ENCODE measurements at places on chromosomes 12 and 14.

- no peak for DNase-seq
Measured at GRCh38 chr14:101247842-101248725, 313.2 kb upstream of the DIO3 start.

GRCh38 chr14:20179218-20179617 is 11.5 kb upstream of the OR11G2 start:
- DNase-seq = no peak

- no peak for DNase-seq
Measured at GRCh38 chr14:64061706-64062105, 208.9 kb downstream of the SYNE2 start.

DNA sequence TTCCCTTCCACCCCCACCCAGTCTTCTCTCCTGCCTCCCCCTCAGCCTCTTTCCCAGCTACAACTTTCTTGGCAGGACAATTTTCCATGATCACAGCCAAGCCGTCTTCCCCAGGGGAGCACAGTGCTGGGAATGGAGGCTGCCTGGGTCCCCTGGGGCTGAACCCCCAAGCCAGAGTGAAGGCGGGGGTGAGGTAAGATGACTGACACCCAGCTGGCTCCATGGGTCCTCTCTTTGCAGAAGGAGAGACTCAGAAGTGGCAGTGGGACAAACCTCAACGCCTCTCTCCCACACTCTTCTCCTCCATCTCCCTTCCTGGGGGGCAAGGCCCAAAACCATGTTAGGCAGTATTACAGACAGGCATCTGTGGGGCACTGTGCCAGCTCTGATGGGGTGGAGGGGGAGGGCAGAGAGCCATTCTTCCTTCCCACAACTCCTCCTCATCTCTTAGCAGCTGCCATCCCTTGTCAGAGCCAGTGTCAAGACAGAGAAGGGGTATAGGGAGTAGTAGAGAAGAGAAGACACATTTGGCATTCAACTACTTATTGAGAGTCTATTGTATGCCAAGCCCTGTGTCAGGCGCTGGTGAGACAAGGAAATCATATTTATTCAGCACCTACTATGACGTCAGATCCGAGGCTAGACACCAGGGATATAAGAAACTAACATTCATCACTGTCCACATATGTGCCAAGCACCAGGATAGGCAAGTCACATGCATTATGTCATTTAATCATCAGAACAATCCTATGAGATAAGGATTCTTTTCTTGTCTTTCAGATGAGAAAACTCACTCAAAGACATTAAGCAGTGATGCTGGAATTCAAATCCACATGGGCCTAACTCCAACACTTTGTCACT is 3.6 kb downstream of the ITGA7 start:
- DNase-seq = no peak

DNA sequence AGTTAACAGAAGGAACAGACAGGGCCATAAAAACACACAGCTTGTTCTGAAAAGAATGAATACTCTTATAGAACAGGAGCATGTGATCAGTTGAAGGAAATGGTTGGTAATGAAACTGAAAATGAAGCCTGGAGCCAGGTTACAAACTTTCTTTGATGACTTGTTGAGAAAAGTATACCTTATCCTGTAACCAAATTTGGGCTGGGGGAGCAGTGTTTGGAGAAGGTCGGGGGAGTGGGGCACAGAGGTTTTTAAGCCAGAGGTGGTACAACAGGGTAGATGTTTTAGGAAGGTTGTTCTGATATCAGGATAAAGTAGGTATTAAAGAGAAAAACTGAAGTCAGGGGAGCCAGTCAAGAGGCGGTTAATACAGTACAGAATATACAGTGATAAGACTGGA is 8.2 kb downstream of the GOLT1B start:
- no peak for DNase-seq

DNA sequence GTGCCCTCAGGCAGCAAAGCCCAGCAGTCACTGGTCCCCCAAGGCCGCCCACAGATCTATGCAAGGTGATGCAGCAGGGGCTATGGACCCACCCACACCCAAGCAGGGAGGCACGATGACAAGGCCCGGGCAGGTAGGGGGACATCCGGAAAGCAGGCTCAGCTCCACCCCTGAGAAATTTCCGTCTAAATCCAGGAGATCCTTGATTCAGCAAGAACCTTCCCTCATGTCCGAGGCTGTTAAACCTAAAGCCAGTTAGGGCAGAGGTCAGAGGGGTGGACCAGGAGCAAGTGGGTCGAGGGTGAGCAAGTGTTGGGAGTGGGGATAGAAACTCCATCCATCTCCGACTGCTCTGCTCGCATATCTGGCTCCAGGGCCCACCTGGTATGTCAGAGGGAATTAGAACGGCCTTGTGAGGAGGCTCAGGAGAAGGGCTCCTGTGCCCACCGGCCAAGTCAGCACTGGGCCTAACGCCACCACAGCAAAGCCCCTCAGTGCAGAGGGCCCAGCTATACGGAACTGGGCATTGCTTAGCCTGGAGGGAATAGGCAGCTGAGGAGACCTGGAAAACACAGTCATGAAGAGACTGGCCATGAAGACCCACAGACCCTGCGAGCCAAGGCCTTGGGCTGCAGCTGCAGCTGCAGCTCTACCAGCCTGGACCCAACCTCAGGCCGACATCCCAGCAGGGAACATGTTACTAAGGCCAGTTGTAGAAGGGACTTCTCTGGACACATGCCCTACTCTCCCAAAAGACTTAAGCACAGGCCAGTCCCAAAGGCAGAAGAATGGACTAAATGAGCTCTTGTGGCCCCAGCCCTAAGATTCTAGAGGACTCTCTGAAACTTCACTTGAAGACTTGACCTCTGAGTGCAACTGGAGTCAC is 34.3 kb downstream of the DAD1 start:
- DNase-seq = no peak

DNA sequence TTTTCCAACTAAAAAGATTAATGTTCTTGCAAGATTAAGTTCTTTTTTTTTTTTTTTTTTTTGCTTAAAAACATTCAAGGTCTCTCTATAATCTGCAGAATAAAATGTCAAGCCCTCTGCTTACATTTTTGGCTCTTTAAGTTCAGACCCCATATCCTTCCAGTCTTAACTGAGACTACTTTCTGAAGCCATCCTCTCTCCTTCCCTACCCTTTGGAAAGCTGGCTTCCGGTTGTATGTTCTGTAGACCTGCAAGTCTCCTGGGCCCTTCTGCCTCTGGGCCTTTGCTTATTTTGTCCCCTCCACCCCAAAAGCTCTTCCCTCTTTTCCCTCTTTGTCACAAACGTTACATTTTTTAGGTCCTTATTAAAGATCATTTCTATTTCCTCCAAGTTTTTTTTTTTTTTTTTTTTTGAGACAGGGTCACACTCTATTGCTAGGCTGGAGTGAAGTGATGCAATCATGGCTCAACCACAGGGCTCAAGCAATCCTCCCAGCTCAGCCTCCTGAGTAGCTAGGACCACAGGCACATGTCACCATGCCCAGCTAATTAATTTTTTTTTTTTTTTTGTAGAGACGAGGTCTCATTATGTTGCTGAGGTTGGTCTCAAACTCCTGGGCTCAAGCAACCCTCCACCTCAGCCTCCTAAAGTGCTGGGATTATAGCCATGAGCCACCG is 46.5 kb downstream of the PTPRB start:
- no peak for DNase-seq

Measured in NCI-H1048 (cell line).